Stimulated activated CD4-positive, alpha-beta T cell treated with anti-CD3 and anti-CD28 coated beads, Interleukin-12 subunit alpha, Interleukin-12 subunit beta, amount 100 ng/mL, for 24 hours (primary cell): ENCODE measurements at places on chromosomes 13 and 19.

DNA sequence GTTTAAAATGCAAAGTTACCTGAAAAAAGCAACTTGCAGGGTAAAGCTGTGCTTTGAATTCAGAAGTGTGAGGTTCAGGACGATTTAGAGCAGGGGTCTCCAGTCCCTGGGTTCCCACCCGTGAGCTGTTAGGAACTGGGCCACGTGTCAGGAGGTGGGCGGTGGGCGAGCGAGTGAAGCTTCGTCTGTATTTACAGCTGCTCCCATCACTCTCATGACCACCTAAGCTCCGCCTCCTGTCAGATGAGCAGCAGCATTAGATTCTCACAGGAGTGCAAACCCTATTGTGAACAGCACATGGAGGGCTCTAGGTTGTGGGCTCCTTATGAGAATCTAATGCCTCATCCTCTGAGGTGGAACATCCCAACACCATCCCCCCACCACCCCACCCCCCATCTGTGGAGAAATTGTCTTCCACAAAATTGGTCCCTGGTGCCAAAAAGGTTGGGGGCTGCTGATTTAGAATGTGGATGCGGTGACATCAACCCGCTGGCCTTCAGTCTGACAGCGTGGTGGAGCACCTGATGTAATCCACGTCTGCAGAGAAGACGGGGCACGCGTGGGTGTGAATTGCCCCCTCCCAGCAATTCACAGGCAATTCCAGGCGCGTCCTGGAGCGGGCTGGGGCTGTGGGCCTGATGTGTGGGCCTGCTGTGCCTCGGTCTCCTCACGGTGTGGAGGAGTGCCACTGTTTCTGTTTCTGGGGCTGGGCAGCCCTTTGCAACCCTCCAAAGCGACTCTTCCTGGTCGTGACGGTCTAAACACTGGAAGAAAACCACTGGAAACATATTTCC is 214.0 kb upstream of the SOX1 start:
- no peak for DNase-seq

GRCh38 chr19:2047449-2048103 is 3.5 kb downstream of the MKNK2 start:
- DNase-seq: no peak

DNA sequence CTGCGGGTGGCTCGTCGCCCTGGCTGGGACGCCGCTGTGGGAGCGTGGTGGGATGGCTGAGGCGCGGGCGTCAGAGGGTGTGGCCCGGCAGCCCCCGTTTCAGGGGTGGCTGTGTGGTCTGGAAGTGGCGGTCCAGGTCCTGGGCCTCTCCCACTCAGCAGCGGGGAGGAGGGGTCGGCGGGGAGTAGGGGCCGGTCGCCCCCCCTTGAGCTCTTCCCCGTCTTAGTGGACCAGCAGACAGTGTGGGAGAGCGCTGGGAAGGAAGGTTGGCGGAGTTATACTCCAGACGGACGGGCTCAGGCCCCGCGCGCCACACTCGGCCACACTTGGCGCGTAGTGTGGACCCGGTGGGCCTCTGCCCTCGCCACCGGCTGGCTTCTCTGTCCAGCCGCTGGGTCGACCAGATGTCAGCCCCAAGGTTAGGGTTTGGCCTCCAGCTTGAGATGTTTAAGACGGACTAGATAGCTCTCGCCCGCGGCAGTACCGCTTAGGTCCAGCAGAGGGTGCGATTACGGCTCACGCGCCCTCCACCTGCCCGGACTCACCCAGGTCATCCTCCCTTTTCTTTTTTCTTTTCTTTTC is 21.7 kb upstream of the ZNF429 start:
- DNase-seq: peak; percentile 65

- DNase-seq: no peak
Observed at GRCh38 chr13:46369506-46370277, 17.4 kb downstream of the RUBCNL start.

DNA sequence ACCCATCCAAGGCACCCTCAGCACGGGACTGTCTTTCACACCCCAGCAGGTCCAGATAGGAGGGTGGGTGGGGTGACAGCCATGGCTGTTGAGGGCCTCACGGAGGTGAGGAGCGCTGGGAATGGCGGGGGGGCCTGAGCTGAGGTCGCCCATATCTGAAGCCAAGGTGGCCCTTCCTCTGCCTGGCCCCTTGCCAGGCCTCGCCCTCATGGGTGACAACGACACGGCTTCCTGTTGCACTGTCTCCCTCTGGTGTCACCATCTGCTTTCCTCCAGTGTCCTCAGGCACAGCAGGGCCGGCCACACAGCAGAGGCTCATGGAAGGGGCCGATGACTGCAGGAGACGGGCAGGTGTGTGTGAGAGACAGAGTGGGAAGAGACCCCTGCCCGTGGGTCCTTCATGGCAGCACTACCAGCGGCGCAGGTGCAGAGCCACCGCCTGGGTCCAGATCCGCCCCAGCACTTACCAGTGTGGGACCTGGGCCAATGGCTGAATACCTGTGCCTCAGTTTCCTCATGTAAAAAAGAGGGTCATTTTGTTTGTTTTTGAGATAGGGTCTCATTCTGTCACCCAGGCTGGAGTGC is 8.1 kb upstream of the NKPD1 start:
- DNase-seq: no peak

GRCh38 chr13:86731987-86732386 is 932.8 kb upstream of the SLITRK6 start:
- no peak for DNase-seq

- DNase-seq: no peak
Observed at GRCh38 chr13:31756346-31756745, 17.0 kb downstream of the RXFP2 start.

GRCh38 chr19:32388393-32388855 is 17.1 kb upstream of the DPY19L3 start:
- DNase-seq: no peak

DNA sequence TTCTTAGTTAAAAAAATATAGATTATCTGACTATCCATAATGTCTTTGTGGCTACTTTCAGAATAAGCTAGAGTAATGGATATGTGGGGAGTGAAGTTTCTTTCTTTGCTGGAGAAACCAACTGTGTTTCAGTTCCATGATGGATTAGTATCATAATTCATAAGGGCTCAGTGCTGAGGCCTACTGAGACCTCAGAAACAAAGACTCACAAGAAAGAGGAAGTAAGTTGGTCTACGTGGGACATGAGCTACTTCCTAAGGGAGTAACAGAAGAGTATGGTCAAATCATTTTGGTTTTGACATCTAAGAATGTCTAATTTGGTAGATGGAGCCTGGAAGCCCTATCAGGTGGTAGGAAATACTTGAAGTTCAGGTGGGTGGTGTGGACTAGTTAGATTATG is 99.0 kb upstream of the HTR2A start:
- no peak for DNase-seq

GRCh38 chr19:1773184-1773583 is 19.9 kb downstream of the ONECUT3 start:
- no peak for DNase-seq

GRCh38 chr13:97561182-97561581 is 127.2 kb downstream of the RAP2A start:
- no peak for DNase-seq

GRCh38 chr13:92806215-92806614 is 420.4 kb upstream of the GPC6 start:
- no peak for DNase-seq

GRCh38 chr13:84739021-84739420 is 856.7 kb upstream of the SLITRK1 start:
- no peak for DNase-seq

- no peak for DNase-seq
Observed at GRCh38 chr19:46713781-46714443, 3.0 kb downstream of the PRKD2 start.

DNA sequence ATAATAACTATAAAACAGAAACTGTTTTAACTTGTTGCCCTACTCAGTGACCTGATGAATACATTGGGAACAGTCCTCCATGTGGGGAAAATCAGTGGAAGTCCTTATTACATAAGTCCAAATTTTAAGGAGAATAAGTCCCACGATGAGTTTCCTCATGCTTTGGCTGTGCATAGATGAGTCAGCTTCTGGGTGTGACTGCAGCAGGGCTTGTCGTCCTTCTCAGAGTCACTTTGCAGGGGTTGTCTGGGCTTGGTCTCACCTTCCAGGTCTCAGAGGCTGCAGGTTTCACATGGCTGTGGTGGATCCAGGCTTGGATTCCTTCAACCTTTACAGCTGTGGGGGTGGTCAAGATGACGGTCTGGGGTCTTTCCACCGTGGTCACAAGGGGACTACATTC is 85.6 kb downstream of the SLC25A15 start:
- no peak for DNase-seq

- DNase-seq: no peak
Observed at GRCh38 chr13:27280009-27280656, 9.5 kb downstream of the RASL11A start.

- DNase-seq: no peak
Observed at GRCh38 chr13:33459702-33460101, 174.1 kb upstream of the STARD13 start.

- DNase-seq: no peak
Observed at GRCh38 chr13:78020861-78021260, 102.2 kb upstream of the EDNRB start.

GRCh38 chr13:29676535-29676934 is 81.0 kb upstream of the SLC7A1 start:
- DNase-seq: no peak

DNA sequence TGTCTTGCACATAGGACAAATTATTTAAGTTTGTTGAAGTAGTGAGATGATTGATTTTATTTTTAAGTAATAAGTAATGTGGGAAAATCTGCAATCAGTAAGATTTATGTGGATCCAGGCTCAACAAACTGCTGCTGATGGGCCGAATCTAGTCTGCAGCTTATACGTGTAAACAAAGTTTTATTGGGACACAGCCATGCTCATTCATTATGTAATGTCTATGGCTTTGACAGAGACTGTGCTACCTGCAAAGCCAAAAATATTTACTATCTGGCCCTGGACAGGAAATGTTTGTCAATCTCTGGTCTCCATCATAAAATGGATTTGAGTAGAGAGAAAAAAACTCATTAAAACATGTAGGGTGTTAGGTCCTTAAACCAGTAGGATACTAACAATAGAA is 728.0 kb downstream of the GPC5 start:
- no peak for DNase-seq

- no peak for DNase-seq
Observed at GRCh38 chr13:70708775-70709174, 600.5 kb upstream of the KLHL1 start.

DNA sequence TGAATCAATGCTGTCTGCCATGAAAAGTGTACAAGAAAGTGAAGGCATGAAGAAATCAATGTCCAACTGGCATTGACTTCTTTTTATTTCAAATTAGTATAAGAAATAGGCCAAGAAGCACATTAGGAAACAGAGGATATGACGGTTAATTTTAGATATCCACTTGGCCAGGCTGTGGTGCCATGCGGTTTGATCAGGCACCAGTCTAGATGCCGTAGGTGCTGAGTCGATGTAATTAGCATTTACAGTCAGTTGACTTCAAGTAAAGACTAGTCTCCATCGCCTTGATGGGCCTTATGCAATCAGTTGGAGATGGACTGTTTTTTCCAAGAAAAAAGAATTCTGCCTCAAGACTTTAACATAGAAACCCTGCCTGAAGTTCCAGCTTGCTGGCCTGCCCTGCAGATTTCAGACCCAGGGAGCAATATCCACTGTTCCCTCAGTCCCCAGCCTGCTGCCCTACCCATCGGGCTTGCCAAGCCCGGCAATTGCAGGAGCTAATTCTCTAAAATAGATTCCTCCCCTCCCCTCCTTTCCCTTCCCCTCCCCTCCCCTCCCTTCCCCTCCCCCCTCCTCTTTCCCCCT is 120.5 kb upstream of the PEG3 start:
- no peak for DNase-seq

DNA sequence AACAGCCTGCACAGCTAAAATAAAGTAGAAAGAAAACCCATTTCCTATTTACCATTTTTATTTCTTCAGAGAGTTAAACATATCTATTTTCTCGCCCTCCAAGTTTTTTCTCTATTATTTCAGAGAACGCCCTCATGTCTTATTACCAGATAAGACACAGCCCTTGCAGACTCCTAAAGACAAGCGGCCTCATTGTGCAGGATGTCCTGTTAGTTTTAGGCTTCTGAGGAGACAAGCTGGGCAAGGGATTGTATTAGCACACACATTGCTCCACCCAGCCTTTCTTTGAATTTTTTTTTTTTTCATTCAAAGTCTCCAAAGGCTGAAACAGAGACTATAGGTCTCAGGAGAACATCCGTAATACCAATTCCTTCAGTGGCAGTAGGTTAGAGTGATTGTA is 101.8 kb upstream of the UBL3 start:
- DNase-seq: no peak

DNA sequence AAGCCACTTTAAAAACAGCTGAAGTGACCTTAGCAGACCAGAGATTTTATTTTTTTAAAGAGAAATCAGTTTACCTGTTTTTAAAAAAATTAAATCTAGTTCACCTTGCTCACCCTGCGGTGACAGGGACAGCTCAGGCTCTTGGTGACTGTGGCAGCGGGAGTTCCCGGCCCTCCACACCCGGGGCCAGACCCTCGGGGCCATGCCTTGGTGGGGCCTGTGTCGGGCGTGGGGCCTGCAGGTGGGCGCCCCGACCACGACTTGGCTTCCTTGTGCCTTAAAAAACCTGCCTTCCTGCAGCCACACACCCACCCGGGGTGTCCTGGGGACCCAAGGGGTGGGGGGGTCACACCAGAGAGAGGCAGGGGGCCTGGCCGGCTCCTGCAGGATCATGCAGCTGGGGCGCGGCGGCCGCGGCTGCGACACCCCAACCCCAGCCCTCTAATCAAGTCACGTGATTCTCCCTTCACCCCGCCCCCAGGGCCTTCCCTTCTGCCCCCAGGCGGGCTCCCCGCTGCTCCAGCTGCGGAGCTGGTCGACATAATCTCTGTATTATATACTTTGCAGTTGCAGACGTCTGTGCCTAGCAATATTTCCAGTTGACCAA is 10.8 kb downstream of the PLPPR3 start:
- DNase-seq: no peak

- peak; percentile 69 for DNase-seq
Observed at GRCh38 chr19:33771384-33772101, 25.1 kb upstream of the KCTD15 start.

- no peak for DNase-seq
Observed at GRCh38 chr19:50722201-50723013, 757 bp upstream of the CLEC11A start.

GRCh38 chr19:18871543-18871942 is 24.4 kb downstream of the CERS1 start:
- DNase-seq: no peak

- DNase-seq: no peak
Observed at GRCh38 chr19:50450369-50451222, 17.9 kb downstream of the MYBPC2 start.

DNA sequence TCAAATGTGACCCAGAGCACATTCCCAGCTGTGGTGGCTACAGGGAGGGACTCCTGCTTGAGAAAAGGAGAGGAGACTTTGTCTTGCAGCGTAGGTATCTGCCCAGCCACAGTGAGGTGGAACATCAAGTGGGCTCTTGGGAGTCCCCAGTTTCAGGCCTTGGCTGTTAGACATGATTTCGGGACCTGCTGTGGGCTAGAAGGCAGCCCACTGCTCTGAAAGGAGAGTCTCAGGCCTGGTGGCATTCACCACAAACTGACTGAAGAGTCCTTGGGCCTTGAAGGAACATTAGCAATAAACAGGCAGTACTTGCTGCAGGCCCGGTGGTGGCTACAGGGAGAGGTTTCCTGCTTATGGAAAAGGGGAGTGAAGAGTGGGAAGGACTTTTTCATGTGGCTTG is 61.8 kb upstream of the TEX29 start:
- DNase-seq: no peak

GRCh38 chr19:22935151-22935550 is 67.8 kb downstream of the ZNF728 start:
- DNase-seq: no peak

- no peak for DNase-seq
Observed at GRCh38 chr13:103403148-103403740, 337.0 kb upstream of the SLC10A2 start.

GRCh38 chr19:4539693-4540581 is at the start of gene LRG1:
LRG1 (minus strand) TSS chr19:4540036; CDS start chr19:4540013, 23 bp downstream.
- DNase-seq: no peak

GRCh38 chr13:25266706-25267105 is 20.6 kb downstream of the MTMR6 start:
- no peak for DNase-seq
